ENCODE measurements at places on chromosomes 7 and 10. TPM values are rescaled to one million over a fixed set of nuclear protein-coding genes. Genes with fewer than 3 reads are reported as not detected.
A peak's percentile ranks its signal among the peaks of the same experiment; 100 is the strongest.

DNA sequence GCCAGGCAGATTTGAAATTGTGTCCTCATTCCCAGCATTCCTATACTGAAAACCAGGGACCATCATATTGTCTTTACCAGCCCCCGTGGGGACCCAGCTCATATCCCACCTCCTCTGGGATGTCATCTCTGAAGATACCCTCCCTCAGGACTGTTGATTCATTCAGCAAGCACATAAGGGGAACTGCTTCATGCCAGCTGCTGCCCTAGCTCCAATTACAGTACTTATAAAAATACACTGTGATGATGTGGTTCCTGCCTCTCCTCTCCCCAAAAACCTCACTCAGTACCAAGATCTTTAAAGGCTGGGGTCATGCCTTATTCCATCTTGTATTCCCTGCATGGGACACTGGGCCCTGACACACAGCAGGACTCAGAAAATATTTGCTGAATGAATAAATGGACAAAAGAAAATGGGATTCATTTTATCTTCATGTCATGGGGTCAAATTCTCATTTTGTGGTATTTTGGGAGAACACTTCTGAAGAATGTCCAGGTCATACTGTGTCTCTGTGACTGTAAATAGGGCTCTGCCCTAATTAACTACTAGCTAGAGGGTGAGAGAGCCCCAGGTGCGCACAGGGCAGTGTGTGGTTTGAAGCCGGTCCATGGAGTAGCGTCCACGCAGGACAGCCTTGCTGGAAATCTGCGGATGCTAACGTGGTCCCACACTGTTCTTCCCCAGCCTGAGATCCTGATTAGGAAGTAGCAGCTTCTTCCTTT lies 29.0 kb upstream of the DAGLB start:
- H3K36me3 ChIP-seq: peaks cover 7% of the 10 kb centered on the region
- no peaks in the 10 kb centered on the region for H3K27me3 ChIP-seq
- no peak overlapping the region for H3K4me3 ChIP-seq
- peaks cover 14% of the 10 kb centered on the region for H3K4me1 ChIP-seq
- no peak overlapping the region for H3K27ac ChIP-seq

DNA sequence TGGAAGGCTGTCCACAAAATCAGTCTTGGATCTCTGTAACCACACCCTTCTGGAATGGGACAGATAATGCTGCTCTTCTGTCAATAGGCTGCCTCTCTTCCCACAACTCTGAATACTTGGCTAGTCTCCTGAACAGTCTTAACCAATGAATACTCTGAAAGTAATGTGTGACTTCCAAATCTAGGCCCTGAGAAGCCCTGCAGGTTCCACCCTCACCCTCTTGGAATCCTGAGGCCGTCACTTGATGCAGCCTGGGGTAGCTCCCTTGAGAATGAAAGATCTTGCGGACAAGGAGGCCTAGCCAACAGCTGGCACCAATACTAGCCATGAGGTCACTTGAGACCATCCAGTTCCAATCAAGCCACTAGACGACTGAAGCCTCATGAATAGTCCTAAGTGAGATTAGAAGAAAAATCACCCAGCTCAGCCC lies 109.2 kb downstream of the ARHGAP12 start:
- DNase-seq: no peak
- no peaks in the 10 kb centered on the region for H3K4me1 ChIP-seq

DNA sequence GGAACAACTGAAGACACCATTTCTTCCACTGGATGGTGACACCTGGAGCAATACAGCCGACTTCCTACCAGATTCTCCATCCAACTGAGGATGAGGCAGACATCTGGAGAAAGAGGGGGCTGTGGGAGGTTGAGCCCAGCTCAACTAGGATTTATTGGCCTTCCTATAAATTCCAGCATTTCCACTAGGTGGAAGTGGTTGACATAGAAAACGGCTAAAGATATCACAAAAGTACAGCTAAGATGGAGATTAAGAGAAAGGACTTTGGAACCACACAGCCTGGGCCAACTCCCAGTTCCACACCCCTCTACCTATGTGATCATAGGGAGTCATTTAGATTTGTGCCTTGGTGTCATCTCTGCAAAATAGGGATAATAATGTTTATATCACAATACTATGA lies 61.3 kb upstream of the CAV2 start:
- no peaks in the 10 kb centered on the region for H3K36me3 ChIP-seq
- no peak overlapping the region for H3K4me3 ChIP-seq
- H3K27ac ChIP-seq: peak overlapping the region; percentile 17

DNA sequence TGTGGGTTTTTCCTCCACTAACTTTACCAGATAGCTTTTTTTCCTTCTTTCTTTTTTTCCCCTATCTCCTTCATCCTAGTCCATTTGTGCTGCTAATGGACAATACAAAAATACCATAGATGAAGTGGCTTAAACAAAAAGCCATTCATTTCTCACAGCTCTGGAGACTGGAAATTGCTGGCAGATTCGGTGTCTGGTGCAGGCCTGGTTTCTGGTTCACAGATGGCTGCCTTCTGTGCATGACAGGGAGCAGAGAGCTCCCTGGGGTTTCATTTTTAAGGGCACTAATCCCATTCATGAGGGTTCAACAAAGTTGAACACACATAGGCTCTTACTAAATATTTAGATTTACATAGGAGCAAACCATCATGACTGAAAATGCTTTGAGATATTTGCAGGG lies 467.4 kb downstream of the TYW1 start:
- no peak overlapping the region for H3K4me3 ChIP-seq
- peaks cover 5% of the 10 kb centered on the region for H3K4me1 ChIP-seq
- H3K27me3 ChIP-seq: no peaks in the 10 kb centered on the region
- no peak overlapping the region for H3K27ac ChIP-seq

DNA sequence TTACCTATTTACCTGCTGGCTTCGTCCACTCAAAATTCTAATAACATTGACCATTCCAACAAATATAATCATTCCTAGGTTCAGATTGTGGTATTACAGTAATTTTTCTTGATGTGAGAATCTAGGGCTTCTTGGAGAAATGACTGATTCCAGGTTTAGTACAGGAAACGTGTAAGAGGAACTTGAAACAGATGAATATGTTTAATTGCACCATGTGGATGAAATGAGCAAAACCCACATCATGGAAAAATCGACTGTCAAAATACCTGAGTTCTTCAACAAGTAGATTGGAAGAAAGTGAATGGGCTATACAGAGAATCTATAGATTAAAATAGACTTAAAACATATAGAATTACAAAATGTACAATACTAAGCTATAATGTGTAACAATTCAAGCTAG lies 24.9 kb upstream of the OR9A4 start:
- H3K27me3 ChIP-seq: no peaks in the 10 kb centered on the region
- no peak overlapping the region for H3K4me3 ChIP-seq
- no peak for DNase-seq
- H3K27ac ChIP-seq: no peak overlapping the region

DNA sequence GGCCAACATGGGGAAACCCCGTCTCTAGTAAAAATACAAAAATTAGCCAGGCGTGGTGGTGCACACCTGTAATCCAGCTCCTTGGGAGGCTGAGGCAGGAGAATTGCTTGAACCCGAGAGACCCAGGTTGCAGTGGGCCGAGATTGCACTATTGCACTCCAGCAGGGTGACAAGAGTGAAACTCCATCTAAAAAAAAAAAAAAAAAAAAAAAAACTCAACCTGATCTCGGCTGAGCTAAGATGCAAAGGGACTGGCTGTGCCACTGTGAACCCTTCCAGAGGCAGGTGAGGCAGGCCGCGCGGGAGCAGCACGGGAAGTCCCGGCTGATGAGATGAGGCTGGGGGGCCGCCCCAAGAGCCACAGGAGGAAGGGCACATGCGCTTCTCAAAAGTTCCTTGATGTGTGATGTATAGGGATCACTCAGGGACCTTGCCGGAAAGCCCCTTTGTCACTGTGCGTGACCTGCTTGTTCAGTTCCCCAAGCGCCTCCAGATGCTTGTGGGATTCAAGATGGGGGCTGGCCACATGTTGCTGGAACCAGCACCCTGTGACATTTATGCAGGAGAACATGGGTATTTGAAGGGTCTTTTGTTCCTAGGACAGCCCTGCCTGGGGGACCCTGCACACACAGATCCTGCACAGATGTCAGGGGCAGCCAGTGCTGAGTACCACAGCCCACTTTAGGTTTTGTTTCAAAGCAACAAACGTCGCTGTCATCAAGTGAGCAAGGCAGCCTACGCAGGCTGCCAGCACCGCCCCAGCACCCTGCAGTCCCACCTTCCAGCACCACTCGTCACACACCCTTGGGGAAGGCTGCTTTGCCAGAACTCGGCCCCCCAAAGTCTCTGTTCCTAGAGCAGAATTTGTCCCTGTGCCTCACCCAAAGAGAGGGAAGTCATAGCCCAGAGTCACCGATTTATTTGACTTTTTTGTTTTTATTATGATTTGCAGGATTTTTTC lies 74.8 kb upstream of the SH2B2 start:
- H3K4me3 ChIP-seq: no peak overlapping the region
- peaks cover 4% of the 10 kb centered on the region for H3K36me3 ChIP-seq
- H3K4me1 ChIP-seq: peaks cover 18% of the 10 kb centered on the region
- no peaks in the 10 kb centered on the region for H3K27me3 ChIP-seq
- no peak overlapping the region for H3K27ac ChIP-seq

DNA sequence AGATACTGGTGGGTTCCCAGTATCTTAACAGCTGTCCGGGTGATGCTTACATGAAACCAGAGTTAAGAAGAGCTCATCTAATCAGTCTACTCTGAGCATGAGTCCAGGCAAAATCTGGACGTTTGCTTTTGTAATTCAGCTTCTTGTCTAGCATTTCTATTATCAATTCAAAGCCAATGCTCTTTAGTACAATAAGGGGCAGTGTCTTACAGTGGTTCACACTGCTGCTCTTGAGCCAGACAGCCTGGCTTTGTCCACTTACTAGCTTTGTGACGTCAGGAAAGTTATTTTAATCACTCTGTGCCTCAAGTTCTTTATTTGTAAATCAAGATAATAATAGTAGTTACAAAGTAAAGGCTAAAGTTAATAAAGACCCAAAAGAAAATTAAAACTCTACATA lies 227.3 kb upstream of the TCF7L2 start:
- no peak for DNase-seq
- peaks cover under 1% of the 10 kb centered on the region for H3K4me1 ChIP-seq

GRCh38 chr10:91528768-91529167 lies 104.1 kb downstream of the PPP1R3C start:
- peak; percentile 18 for DNase-seq
- no peaks in the 10 kb centered on the region for H3K4me1 ChIP-seq
- no peaks in the 10 kb centered on the region for H3K27me3 ChIP-seq
- no peaks in the 10 kb centered on the region for H3K36me3 ChIP-seq

The NPSR1 gene
- polyA plus RNA-seq: not detected

The GSTO2 gene
- 45.4 TPM for polyA plus RNA-seq

The SRPK2 gene
- 24.7 TPM for polyA plus RNA-seq

The HTR7 gene
- not detected for polyA plus RNA-seq

The FRMPD2 gene
- polyA plus RNA-seq: not detected

The ATE1 gene
- polyA plus RNA-seq: 22.8 TPM

The SUN3 gene
- polyA plus RNA-seq: not detected

All from small intestine (tissue), 16 donors.